SK-N-MC (cell line): ENCODE measurements at places on chromosomes 4 and X.

- DNase-seq, result no peak
Observed at GRCh38 chr4:112523008-112523721, 7.2 kb upstream of the NEUROG2 start.

- DNase-seq, result no peak
Observed at GRCh38 chr4:126899331-126899801, 733.4 kb upstream of the INTU start.

GRCh38 chrX:20620306-20620705, 353.6 kb upstream of the RPS6KA3 start:
- no peak for DNase-seq

- no peak for DNase-seq
Observed at GRCh38 chr4:57156242-57156990, 46.2 kb upstream of the IGFBP7 start.

DNA sequence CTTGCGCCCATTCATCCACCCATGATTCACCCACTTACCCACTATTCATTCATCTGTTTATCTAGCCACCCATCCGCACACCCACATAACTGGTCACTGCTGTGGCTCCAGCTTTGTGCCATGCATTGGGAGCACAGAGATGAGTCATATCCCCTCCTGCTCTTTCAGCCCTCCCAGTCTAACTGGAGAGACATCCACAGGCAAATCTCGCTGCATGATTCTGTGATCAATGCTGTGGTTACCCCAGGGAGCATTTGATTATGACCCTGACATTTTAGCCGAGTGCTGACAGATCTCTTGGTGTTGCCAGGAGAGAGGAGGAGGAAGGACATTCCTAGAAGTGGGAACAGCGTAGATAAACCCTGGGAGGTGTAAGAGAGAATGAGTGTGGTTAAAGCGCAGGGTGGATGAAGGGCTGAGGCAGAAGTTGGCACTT, 10.4 kb upstream of the PORCN start:
- DNase-seq, result no peak

DNA sequence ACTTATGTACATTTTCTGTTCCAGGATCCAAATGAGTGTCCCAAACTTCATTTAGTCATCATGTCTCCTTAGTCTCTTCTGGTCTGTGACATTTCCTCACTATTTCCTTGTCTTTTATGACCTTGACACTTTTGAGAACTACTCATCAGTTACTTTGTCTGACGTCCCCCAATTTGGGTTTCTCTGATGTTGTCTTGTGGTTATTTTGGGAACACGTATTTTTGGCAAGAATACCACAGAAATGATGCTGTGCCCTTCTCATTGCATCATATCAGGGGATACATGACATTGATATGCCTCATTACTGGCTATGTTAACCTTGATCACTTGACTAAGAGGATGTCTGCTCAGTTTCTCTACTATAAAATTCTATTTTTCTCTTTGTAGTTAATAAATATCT, 308.8 kb downstream of the ZNF674 start:
- DNase-seq, result no peak

DNA sequence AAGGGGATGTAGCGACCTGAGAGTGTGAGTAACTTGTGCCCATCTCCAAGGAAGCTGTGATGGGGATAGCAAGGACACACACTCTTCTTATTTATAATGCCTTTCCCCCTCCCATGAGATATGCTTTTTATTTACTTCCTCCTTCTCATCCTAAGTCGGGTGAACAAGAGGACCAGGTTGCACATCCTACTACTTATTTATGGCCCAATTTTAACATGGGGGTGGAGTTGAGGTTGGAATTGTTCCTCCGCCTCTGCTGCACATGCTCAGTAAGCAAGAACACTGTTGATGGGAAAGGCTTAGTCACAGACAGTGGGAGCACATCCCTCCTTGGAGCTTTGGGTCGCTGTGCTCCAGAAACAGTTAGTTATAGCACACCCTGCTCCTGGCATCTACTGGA, 15.2 kb upstream of the TLR8 start:
- no peak for DNase-seq

DNA sequence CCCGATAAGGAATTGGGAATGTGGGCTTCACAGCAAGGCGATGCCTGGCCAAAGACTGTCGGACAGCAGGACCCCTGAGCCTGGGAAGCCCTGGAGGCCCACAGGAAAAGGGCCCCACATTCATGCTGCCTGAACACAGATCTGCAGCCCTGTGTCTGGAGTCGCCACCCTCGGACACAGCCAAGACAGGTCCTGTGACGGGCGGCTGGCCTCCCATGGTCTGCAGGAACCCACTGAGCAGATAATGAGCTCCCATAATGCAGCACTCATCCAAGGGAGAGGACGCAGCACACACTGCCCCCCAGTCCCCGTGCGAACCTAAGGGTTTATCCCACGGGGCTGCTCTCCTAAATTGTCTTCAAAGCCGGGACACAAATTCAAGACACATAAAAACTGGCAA, 30.6 kb downstream of the ZFYVE28 start:
- no peak for DNase-seq

- no peak for DNase-seq
Observed at GRCh38 chr4:76784237-76784636, 113.7 kb downstream of the SOWAHB start.

DNA sequence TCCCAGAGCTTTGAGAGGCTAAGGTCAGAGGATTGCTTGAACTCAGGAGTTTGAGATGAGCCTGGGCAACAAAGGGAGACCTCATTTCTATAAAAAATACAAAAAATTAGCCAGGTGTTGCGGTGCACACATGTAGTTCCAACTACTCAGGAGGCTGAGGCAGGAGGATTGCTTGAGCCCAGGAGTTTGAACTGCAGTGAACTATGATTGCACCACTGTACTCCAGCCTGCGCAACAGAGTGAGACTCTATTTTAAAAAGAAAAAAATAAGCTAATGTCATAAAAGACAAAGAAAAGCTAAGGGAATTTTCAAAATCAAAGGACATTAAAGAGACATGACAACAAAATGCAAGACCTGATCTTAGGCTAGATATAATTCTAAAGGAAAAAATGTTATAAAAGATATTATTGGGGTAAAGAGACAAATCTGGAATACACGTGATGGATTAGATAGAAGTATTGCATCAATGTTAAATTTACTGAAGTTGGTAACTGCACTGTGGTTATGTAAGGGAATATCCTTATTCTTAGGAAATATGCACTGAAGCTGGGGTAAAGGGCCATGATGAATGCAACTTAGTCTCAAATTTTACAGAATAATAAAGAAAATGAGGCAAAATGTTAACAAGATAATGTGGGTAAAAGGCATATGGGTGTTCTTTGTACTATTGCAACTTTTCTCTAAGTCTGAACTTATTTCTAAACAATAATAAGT, 75.2 kb downstream of the SPRY1 start:
- no peak for DNase-seq

DNA sequence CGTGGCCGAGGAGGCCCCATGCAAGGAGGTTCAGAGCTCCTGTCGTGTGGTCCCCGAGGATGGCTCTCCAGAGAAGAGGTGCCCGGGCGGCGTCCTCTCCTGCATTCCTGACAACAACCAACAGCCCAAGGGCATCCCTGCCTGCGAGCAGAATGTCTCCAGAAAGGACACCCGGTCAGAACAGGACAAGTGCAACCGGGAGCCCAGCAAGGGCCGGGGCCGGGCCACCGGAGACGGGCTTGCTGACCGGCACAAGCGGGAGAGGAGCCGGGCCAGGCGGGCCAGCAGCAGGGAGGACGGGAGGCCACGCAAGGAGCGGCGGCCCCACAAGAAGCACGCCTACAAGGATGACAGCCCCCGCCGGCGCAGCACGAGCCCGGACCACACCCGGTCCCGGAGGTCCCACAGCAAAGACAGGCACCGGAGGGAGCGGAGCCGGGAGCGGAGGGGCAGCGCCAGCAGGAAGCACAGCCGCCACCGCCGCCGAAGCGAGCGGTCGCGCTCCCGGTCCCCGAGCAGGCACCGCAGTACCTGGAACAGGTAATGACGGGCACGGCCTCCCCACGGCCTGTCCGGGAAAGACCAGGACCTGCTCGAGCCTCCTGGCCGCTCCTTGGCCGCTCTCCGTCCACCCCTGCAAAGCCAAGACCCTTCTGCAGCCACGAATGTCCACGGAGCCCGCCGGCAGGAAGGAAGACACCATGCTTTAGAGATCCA, 9.8 kb downstream of the AKAP17A start:
- DNase-seq, result no peak

GRCh38 chr4:140095694-140096482, 58.1 kb downstream of the MAML3 start:
- DNase-seq, result no peak

GRCh38 chr4:108454227-108454626, 166.1 kb upstream of the RPL34 start:
- no peak for DNase-seq

- DNase-seq, result no peak
Observed at GRCh38 chrX:149490100-149490499, 15.0 kb downstream of the IDS start.

- no peak for DNase-seq
Observed at GRCh38 chrX:46380148-46380752, 165.0 kb downstream of the ZNF674 start.

- DNase-seq, result no peak
Observed at GRCh38 chr4:52718123-52718522, 33.1 kb downstream of the ERVMER34-1 start.

- no peak for DNase-seq
Observed at GRCh38 chr4:185956544-185956940, 112.4 kb upstream of the TLR3 start.

- no peak for DNase-seq
Observed at GRCh38 chrX:77938083-77938680, 27.7 kb downstream of the ATP7A start.

DNA sequence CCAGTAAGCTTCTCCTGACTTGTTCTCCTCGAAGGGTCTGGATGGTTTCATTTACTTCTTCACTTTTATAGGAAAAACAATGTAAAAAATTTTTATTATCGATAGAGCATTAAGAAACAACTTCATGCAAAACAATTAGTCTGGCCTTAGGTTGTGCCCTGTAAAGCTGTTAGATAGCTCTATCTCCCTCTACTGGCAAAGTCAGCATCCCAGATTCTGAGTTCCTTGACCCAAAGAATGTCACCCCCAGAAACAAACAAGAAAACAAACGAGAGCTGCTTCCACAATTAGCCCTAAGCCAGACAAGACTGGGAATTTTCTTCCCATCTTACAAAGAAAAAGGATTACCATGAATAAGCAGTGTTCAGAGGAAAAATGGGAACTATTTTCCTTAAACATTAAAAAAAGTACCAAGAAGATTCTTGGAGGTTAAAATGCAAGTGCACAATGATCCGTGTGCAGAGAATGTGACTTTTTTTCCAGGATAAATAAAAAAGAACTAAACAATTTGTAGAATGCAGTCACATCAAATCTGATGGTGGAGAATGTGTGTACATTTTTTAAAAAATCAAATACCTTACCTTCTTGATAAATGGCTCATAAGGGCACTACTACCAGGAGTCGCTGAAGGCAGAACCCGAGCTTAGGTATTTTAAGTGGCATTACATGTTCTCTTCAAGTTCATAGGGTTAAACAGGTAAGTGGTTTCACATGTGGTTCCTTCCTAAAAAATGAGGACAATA, 293.2 kb downstream of the FBXO8 start:
- DNase-seq, result no peak

DNA sequence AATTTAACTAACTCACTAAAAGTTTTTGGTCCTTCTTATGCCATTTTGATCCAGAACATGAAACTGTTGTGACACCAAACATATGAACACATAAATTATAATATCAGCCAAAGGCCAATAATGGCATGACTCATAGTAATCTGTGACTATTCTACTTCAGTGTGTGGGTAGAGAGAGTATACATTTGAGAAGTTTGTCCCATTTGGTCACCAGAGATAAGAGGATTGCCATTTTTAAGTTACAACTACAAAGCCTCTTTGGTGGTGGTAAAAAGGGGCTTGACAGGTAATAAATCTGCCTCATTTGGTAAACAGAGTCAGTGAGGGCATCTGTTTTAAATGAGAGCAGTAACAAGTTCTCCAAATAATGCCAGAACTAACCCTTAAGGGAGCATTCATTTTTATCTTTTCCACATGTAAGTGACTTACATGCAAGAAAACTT, 117.9 kb downstream of the TBC1D19 start:
- no peak for DNase-seq

GRCh38 chr4:8110071-8110986, 48.3 kb downstream of the ABLIM2 start:
- DNase-seq, result no peak

DNA sequence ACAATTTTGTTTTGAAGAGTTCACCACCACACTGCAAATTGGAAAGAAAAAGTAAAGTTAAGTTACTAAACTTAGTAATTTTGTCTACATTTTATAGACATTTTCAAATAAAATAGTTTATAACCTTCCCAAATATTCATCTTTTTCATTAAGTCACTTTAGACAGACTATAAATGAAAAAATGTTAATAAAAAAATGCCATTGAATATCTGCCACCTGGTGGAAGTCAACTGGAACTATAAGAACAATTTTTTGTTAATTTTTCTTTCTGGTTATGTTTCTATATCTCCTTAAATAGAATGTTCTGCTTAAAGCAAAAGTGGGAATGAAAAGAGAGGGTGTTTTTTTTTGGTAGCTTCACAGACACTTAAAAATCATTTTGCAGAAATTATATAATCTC, 534.4 kb upstream of the PCDH10 start:
- DNase-seq, result no peak

DNA sequence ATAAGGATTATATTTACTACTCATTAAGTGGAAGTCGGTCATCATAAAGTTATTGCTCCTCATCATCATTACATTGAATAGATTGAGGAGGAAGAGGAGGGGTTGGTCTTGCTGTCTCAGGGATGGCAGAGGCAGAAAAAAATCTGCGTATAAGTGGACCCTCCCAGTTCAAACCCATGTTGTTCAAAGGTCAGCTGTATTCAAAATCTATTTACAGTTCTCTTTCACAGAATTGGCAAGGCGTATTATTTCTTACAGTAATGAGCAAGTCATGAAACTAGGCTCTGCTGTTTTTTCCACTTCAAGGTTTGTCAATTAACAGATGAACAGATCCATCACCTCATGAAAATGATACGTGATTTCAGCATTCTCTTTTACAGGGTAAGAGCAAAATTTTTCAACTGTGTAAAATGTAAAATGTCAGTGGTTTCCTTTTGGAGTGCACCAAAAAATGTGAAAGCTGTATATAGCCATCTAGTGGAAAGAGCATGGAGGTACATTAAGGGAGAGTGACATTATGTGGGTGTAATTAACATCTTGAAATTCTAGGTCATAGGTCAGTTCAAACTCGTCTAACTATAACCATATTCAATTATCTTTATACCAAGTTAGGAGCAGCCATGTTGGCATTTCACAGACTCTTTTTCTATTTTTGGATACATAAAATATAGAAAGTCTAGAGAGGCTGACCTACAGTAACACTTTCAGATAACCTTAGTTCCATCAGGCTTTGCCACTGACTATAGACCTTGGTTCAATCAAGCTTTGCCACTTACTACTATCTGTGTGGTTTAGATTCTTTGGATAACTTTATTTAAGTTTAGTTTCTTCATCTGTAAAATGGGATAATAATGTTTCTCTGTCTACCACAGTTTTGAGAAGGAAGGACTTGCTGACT, 30.1 kb downstream of the NEIL3 start:
- DNase-seq, result no peak
